ENCODE measurements at places on chromosomes 12 and 14.

GRCh38 chr12:21975293-21975692 lies 34.1 kb upstream of the ABCC9 start:
- H3K27ac ChIP-seq: no peak overlapping the region
- no peaks in the 10 kb centered on the region for H3K27me3 ChIP-seq
- no peak overlapping the region for H3K4me3 ChIP-seq
- no peak for DNase-seq

GRCh38 chr14:37565550-37565949 lies 29.5 kb downstream of the FOXA1 start:
- no peak overlapping the region for H3K27ac ChIP-seq
- H3K4me1 ChIP-seq: no peaks in the 10 kb centered on the region
- H3K27me3 ChIP-seq: no peaks in the 10 kb centered on the region

- peaks cover 25% of the 10 kb centered on the region for H3K36me3 ChIP-seq
- no peaks in the 10 kb centered on the region for H3K27me3 ChIP-seq
- peaks cover 9% of the 10 kb centered on the region for H3K4me1 ChIP-seq
- H3K27ac ChIP-seq: no peak overlapping the region
- no peak for DNase-seq
Observed at GRCh38 chr14:75138492-75138891, 11.6 kb upstream of the NEK9 start.

- no peak overlapping the region for H3K27ac ChIP-seq
- DNase-seq: no peak
- peaks cover 8% of the 10 kb centered on the region for H3K4me1 ChIP-seq
- H3K4me3 ChIP-seq: no peak overlapping the region
Observed at GRCh38 chr14:23361320-23361719, 3.7 kb downstream of the EFS start.

GRCh38 chr12:108846290-108846701 lies 11.1 kb downstream of the SSH1 start:
- H3K27ac ChIP-seq: no peak overlapping the region
- H3K36me3 ChIP-seq: peaks cover 29% of the 10 kb centered on the region
- DNase-seq: no peak
- no peaks in the 10 kb centered on the region for H3K27me3 ChIP-seq
- H3K4me3 ChIP-seq: no peak overlapping the region
- H3K4me1 ChIP-seq: peaks cover 2% of the 10 kb centered on the region

- H3K27me3 ChIP-seq: no peaks in the 10 kb centered on the region
- H3K4me3 ChIP-seq: no peak overlapping the region
- no peaks in the 10 kb centered on the region for H3K36me3 ChIP-seq
- no peak for DNase-seq
- H3K4me1 ChIP-seq: no peaks in the 10 kb centered on the region
Observed at GRCh38 chr14:90651271-90651804, 164.9 kb downstream of the TTC7B start.

DNA sequence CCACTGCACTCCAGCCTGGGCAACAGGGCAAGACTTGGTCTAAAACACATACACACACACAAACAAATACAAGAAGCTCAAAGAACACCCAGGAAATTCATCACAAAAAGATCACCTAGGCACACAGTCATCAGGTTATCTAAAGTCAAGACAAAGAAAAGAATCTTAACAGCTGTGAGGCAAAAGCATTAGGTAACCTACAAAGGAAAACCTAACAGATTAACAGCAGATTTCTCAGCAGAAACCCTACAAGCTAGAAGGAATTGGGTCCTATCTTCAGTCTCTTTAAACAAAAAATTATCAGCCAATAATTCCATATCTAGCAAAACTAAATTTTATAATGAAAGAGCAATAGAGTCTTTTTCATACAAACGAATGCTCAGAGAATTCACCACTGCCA lies 22.4 kb downstream of the CEP83 start:
- H3K36me3 ChIP-seq: no peaks in the 10 kb centered on the region
- DNase-seq: no peak
- no peaks in the 10 kb centered on the region for H3K27me3 ChIP-seq
- no peaks in the 10 kb centered on the region for H3K4me1 ChIP-seq
- H3K27ac ChIP-seq: no peak overlapping the region

DNA sequence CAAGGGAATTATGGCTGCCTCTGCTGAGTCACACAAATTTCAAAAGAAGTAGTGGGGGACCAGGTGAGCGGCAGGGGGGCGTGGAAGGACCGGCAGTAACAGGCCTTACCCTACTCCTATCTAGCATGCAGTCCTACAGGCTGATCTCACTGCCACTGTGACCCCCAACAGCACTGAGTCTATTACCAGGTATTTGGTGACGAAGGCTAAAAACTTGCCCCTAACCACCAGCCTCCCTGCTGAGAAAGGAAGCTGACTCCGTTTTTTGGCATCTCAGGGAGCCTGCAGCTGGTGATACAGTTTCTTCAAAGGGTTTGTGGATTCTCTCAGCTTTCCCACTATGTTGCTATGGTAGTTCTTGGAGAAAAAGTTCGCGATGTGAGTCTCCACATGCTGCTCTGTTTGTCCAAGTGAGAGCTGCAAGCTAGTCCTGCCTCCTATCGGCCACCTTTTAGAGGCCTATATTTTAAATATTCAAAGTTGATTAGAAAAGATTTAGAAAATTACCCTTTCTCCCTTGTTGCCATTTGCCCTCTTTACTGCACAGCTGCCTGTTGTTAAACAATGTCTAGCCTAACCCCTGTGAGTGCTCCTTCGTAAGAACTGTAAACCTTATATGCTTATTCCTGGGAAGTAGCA lies 57.1 kb upstream of the SLCO1B1 start:
- no peak for DNase-seq
- no peaks in the 10 kb centered on the region for H3K36me3 ChIP-seq
- H3K27me3 ChIP-seq: no peaks in the 10 kb centered on the region
- H3K4me1 ChIP-seq: no peaks in the 10 kb centered on the region
- no peak overlapping the region for H3K4me3 ChIP-seq
- H3K27ac ChIP-seq: no peak overlapping the region

- no peak for DNase-seq
- no peak overlapping the region for H3K4me3 ChIP-seq
- H3K27me3 ChIP-seq: no peaks in the 10 kb centered on the region
Observed at GRCh38 chr14:71143381-71144290, 236.4 kb downstream of the PCNX1 start.

- H3K36me3 ChIP-seq: peaks cover 79% of the 10 kb centered on the region
- no peak overlapping the region for H3K27ac ChIP-seq
- no peak overlapping the region for H3K4me3 ChIP-seq
Observed at GRCh38 chr14:75010472-75011093, 7.9 kb downstream of the EIF2B2 start.

GRCh38 chr14:72633551-72633950 lies 260.4 kb downstream of the DPF3 start:
- no peaks in the 10 kb centered on the region for H3K4me1 ChIP-seq
- no peaks in the 10 kb centered on the region for H3K27me3 ChIP-seq
- H3K36me3 ChIP-seq: no peaks in the 10 kb centered on the region
- H3K27ac ChIP-seq: no peak overlapping the region
- no peak for DNase-seq
- no peak overlapping the region for H3K4me3 ChIP-seq

DNA sequence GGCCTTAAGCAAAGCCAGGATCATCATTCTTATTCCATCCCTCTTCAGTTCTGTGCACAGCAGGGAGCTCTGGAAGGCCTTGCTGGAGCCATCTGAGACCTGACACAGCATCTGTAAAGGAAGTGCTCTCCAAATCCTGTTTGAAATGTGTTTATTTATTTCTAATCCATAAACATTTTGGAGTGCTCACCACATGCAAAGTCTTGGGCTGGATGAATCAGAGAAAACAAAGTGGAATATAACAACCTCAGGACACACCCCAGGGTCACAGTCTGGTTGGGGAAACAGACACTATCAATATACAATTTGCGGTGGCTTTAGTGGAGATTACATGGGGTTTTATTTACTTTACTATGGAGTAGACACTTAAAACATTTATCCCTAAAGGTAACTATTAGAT lies 54.3 kb downstream of the BMP4 start:
- H3K36me3 ChIP-seq: no peaks in the 10 kb centered on the region
- no peak overlapping the region for H3K27ac ChIP-seq

DNA sequence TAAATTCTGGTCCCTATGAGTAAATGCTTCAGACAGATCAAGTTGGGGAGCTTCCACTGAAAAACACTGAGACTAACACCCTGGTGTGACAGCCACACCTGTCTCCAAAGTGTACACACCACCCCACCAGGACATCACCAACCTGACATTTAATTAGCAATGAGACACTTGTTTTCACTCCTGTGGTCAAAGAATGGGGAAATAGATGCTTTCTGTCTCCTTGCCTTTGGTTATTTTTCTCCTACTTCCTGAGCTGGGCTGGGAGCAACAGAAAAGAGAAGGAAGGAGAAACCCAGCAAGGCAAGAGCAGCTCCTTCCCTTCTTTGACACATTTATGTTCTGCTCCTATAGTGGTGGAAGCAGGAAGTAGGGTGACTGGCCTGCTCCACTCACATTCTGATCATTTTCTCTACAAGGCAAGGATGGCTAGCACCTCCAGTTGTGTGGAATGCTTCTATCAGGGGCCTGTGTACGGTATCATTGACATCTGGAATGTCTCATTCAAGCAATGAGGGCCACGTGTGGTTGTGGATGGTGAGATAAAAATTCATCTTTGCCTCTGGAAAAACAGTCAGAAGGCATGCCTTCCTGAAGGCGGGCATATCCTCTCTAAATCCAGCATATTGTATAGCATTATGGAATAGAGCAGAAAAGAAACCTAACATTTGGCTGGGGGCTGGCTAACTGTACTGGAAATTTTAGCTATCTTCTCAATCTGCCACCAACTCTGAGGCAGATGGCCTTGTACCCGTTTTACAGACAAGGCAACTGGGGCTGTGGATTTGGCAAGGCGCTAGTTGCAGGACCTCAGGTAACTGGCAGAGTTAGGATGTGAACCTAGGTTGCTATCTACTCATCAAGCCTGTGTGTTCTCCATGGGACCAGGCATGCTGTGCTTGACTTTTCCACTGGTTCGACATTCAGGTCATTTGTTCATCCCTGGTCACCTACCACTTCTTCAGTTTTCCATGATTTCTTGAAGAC lies 24.8 kb upstream of the LGALS3 start:
- H3K4me3 ChIP-seq: no peak overlapping the region
- H3K4me1 ChIP-seq: peaks cover 65% of the 10 kb centered on the region
- no peaks in the 10 kb centered on the region for H3K27me3 ChIP-seq
- peak overlapping the region; percentile 83 for H3K27ac ChIP-seq
- H3K36me3 ChIP-seq: no peaks in the 10 kb centered on the region

DNA sequence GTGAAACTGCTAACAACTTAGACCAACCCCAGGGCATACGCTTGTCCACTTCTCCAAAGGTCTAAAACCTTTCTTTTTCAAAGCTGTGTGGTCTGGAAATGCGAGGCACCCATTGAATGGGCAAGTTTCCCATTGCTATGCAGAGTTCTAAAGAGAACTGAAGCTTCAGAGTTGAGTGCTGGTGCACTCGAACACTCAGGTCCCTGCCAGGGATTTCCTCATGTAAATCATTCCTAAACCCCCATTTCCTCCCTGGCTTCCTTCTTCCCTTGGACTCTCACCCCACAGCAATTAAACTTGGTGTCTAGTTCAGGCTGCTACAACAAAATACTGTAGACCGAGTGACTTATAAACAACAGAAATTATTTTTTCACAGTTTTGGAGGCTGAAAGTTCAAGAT lies 2.2 kb upstream of the PXN start:
- H3K4me3 ChIP-seq: no peak overlapping the region
- H3K36me3 ChIP-seq: no peaks in the 10 kb centered on the region
- DNase-seq: no peak
- peaks cover 25% of the 10 kb centered on the region for H3K4me1 ChIP-seq
- no peak overlapping the region for H3K27ac ChIP-seq

DNA sequence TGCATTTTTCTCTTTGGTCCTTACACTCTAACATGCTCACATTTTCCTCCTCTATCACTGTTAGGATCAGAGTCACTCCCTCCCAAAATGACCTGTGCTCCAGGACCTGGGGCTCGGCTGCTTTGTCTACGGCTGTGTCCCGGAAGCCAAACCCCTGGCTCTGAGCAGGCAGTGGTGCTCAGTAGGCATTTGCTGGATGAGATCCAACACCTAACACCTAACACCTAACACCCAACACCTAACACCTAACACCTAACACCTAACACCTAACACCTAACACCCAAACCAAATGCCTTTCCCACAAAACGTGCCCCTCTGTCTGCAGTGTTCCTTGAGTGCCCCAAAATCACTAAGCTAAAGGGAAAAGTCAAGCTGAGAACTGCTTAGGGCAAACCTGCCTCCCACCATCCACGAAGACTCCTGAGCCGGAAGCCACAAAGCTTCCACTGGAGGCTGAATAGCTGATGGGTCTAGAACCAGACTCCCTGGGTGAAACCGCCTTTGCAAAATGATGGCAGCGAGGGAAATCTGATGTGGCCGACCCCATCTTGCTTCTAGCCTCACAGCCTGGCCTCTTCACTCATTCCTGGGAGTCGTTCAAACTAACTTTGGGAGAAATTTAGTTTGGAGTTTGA lies 29.2 kb downstream of the HSP90AA1 start:
- no peak for DNase-seq
- no peaks in the 10 kb centered on the region for H3K27me3 ChIP-seq
- no peak overlapping the region for H3K4me3 ChIP-seq
- no peak overlapping the region for H3K27ac ChIP-seq

- no peaks in the 10 kb centered on the region for H3K4me1 ChIP-seq
- H3K4me3 ChIP-seq: no peak overlapping the region
- H3K27me3 ChIP-seq: no peaks in the 10 kb centered on the region
- no peak overlapping the region for H3K27ac ChIP-seq
Observed at GRCh38 chr12:85006206-85006605, 29.9 kb downstream of the TSPAN19 start.

GRCh38 chr12:14952299-14952921 lies 9.0 kb downstream of the ARHGDIB start:
- peaks cover 71% of the 10 kb centered on the region for H3K36me3 ChIP-seq
- peak overlapping the region; percentile 80 for H3K4me3 ChIP-seq
- H3K27me3 ChIP-seq: no peaks in the 10 kb centered on the region
- peak; percentile 84 for DNase-seq
- H3K27ac ChIP-seq: peak overlapping the region; percentile 95

- peaks cover 24% of the 10 kb centered on the region for H3K4me1 ChIP-seq
- H3K36me3 ChIP-seq: no peaks in the 10 kb centered on the region
- DNase-seq: no peak
Observed at GRCh38 chr12:92045852-92046251, 99.8 kb downstream of the BTG1 start.

DNA sequence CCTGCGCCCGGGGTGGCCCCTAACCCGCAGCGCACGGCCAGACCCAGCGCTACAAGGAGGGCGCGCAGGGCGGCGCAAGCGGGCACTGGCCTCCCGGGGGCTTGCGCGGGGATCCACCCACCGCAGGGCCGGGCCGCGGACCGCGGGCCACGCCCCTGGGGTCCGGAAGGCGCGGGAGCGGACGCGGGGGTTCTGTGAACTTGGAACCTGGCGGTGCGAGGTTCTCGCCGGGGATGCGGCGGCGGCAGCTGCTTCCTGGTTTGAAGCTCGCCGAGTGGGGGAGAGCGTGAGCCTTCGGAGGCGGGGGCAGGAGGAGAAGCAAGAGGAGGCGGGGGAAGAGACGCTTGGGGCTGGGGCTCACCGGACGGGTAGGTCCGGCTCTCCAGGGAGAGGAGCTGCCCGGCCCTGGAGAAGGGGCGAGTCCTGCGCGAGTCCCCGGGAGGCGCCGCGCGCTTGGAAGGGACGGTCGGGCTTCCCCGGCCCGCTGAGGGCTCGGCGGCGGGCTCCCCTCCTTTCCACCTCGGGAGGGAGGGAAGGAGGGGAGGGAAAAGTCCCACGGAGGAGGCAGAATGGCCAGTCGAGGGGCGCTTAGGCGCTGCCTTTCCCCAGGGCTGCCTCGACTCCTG lies at the start of gene PRKCH:
Gene PRKCH, plus strand, starts transcription at position 195 of the 626 bp plus-strand sequence. CDS start 523 bp downstream, outside the sequence.
- peak within 1 kb of the TSS; percentile 87 for H3K27ac ChIP-seq
- peak within 1 kb of the TSS; percentile 95 for H3K4me3 ChIP-seq
- peaks cover 5% of the 10 kb centered on the region for H3K36me3 ChIP-seq
- peak; percentile 93 for DNase-seq
- no peaks in the 10 kb centered on the region for H3K27me3 ChIP-seq
- H3K4me1 ChIP-seq: peaks cover 22% of the 10 kb centered on the region
